ENCODE measurements at places on chromosomes 6 and 20. TPM values are rescaled to one million over a fixed set of nuclear protein-coding genes. Genes with fewer than 3 reads are reported as not detected.

DNA sequence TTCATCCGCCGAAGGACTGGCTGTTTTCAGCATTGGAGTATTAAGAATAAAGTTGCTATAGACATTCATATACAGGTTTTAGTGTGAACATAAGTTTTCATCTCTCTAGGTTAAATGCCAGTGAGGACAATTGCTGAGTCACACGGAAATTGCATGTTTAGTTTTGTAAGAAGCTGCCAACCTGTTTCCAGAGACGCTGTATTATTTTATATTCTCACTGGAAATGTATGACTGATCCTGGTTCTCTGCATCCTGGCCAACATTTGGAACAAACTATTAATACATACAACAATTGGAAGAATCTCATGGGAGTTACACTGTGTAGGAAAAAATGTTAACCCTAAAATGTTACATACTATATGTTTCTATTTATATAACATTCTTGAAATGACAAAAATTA is 16.7 kb upstream of the TGM6 start:
- no peak for DNase-seq
- H3K27me3 ChIP-seq = no peaks in the 10 kb centered on the region
- H3K4me1 ChIP-seq = no peaks in the 10 kb centered on the region
- no peak overlapping the region for H3K27ac ChIP-seq

DNA sequence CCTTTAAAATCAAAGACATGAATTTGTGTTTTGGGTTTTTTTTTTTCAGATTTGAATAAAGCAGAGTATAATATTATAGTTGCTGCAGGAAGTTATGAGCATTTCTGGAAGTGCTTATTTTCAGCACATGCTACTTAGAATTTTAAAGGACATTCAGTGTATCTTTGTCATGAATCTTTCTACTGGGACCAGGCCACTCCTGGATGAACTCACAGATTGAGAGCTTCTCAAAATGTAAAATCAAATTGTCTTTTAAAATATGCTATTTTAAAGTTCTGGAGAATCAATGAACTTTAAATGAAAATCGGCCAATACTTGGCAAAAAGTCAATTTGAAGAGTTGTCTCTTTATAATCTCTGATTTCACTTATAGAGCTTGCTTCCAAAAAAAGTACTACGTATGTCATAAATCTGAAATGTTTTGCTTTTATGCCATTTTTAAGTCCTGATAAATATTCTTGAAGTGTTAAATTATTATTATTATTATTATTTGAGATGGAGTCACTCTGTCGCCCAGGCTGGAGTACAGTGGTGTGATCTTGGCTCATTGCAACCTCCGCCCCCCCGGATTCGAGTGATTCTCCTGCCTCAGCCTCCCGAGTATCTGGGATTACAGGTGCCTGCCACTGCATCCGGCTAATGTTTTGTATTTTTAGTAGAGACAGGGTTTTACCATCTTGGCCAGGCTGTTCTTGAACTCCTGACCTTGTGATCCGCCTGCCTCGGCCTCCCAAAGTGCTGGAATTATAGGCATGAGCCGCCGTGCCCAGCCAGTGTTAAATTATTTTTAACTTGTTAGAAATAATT is 175.7 kb upstream of the AKAP12 start:
- no peak for DNase-seq
- H3K4me1 ChIP-seq = peaks cover 45% of the 10 kb centered on the region
- no peak overlapping the region for H3K4me3 ChIP-seq
- H3K27me3 ChIP-seq = no peaks in the 10 kb centered on the region
- no peak overlapping the region for H3K27ac ChIP-seq

- no peaks in the 10 kb centered on the region for H3K27me3 ChIP-seq
- no peak for DNase-seq
- H3K27ac ChIP-seq = peak overlapping the region; percentile 93
- H3K36me3 ChIP-seq = no peaks in the 10 kb centered on the region
- H3K4me3 ChIP-seq = peak overlapping the region; percentile 91
Measured at GRCh38 chr6:5261545-5262109, 314 bp downstream of the FARS2 start.

DNA sequence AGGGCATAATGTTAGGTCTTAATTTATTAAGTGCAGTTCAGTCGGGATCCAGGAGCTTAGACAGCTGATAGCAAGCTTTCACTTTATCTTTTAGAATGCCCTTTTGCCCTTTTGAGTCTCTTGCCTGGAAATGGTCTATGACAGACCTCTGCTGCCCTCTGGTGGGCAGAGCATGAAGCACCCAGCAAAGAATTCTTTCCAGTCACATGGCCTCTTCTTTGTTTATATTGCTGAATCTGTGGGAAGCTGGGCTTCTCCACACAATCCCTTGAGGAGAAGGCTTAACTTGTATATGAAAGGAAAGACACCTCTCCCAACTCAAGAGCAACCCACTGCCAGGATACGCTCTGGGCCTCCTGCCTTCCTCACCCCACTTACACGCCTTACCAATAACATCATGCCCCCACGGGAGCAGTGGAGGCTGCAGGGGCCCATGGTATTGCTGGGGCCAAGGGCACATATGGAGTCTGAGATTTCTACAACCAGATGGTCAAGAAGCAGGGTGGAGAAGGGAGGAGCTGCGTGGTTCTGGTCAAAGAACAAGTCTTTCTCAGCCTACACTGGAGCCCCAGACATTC is 20.4 kb downstream of the WFDC3 start:
- H3K4me1 ChIP-seq = peaks cover 10% of the 10 kb centered on the region
- DNase-seq = peak; percentile 95
- peak overlapping the region; percentile 69 for H3K27ac ChIP-seq

GRCh38 chr6:167683028-167683862 is 143.5 kb upstream of the AFDN start:
- DNase-seq = peak; percentile 38
- H3K27ac ChIP-seq = no peak overlapping the region
- H3K4me3 ChIP-seq = no peak overlapping the region
- no peaks in the 10 kb centered on the region for H3K36me3 ChIP-seq
- peaks cover 8% of the 10 kb centered on the region for H3K27me3 ChIP-seq
- H3K4me1 ChIP-seq = peaks cover 20% of the 10 kb centered on the region

The C6orf52 gene
- total RNA-seq = not detected

The SIRPG gene
- total RNA-seq = 1.1 TPM

The CRYBG1 gene
- 6.4 TPM for total RNA-seq

The EFCAB8 gene
- total RNA-seq = 0.45 TPM
